D341Med (cell line): ENCODE measurements at places on chromosomes 16 and 17.

- no peak for DNase-seq
Observed at GRCh38 chr17:40818343-40818732, 4.1 kb downstream of the KRT10 start.

GRCh38 chr17:27810902-27811557, 10.7 kb upstream of the NOS2 start:
- no peak for DNase-seq

GRCh38 chr16:30984669-30985400, at the start of gene HSD3B7:
Gene HSD3B7, plus strand, starts transcription at chr16:30985207. Its CDS starts 452 bp downstream, at chr16:30985659.
- peak; percentile 93 for DNase-seq

DNA sequence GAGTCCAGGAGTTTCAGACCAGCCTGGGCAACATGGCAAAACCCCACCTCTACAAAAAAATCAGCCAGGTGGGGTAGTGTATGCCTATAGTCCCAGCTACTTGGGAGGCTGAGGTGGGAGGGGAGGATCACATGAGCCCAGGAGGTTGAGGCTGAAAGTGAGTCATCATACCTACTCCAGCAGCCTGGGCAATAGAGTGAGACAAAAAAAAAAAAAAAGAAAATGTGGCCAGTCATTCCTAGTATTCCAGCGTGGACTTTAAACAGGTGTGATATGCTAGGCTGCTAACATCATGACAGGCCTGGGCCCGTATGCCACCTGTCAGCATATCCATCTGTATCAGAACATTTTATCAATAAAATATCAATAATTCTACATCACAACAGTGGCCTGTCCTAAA, 143.3 kb downstream of the AATF start:
- no peak for DNase-seq
